Bone marrow (tissue), 2 donors: ENCODE measurements at places on chromosomes 13 and 19.

DNA sequence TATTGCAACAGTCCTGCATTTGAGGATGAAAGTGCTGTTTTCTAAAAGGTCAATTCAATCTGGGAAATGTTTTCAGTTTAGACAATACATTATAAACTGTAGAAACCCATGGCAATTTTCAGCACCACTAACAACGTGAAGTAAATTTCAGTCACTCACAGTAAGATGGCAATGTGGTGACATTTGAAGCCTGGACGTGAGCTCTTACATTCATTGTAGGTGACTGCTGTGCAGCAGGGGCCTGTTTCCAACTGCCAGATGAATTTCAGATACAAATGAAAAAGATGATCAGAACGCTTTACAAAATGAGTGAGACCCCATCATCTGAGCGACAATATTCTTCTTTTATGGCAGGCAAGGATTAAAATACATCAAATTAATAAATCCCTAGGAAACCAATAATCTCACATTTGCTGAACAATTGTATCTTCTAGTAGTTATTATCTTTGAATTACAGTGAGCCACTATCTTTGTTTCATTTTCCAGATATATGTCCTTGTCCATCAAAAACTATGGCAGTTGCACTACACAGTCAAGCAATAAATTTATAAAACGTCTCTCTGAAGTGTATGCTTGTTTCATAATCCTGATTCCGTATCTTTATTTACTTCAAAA lies 1816.8 kb downstream of the OLFM4 start:
- no peak for DNase-seq

DNA sequence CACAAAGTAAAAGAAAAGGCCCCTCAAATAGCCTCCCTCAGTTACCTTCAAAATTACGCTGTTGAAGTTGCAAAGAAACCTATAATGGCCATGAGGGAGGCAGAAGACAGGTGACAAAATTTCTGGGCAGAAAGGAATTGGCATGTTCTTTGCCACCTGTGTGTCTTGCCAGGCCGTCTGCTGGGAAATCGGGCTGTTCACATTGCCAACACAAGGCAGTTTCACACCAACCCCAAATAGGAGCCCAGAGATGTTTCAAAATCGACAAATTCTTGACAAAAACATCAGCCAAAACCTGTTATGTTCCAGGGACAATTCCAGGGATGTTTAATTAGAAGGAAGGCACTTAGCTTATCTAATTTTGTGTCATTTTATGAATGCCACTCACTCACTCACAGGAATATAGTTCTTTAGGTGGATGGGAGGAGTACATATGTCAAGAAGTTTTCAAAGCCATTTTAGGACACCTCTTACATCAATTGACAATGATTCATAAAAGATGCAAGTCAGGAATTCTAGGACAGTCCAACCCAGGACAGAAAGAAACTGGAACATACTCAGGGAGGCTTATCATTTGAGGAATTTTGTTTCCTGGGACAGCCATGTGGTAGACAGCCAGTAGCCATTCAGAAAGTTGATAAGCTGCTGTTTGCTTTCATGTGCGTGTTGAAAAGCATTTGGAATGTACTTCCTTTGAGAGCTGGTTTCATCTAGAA lies 164.5 kb downstream of the RGCC start:
- DNase-seq, result no peak

GRCh38 chr19:590396-590745 lies 690 bp downstream of the HCN2 start:
- no peak for DNase-seq

DNA sequence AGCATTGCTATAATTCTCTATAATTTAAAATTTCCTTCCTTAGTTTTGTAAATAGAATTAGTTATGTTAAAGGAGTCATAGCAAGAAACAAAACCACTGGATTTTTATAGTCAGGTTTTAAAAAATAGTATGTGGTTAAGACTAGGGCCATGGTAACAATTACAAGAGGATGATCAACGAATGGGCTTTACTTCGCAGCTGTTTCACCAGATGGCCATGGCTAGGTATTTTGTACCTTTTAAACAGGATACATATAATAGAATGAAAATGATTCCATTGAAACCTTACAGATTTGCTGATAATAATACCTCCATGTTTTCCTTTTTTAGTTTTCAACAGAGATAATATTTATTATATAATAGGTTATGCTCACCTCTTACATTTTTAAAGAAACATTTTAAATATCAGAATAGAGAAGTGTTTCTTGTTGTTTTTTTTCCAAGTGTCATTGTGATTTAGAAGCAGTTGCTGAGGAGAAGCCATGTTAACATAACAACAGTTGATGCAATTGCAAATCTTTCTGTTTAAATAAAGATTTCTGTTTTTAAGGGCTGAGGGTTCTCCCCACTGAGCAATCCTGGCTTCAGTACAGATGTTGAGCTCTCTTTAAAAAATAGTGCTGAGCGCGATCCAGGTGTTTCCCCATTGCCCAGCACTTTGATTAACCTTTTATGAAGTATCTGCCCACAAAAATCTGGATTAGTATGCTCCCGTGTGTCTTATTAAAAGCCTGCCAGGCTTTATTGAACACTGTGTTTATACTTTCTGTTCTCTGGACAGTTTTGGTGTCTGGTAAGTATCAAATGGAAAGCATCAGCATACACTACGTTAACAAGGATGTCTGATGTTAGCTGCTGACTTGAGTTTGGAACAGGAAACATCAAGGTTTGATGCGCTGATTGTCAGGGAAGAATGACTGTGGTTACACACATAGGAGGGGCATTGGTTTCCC lies 205.3 kb downstream of the HS6ST3 start:
- no peak for DNase-seq

DNA sequence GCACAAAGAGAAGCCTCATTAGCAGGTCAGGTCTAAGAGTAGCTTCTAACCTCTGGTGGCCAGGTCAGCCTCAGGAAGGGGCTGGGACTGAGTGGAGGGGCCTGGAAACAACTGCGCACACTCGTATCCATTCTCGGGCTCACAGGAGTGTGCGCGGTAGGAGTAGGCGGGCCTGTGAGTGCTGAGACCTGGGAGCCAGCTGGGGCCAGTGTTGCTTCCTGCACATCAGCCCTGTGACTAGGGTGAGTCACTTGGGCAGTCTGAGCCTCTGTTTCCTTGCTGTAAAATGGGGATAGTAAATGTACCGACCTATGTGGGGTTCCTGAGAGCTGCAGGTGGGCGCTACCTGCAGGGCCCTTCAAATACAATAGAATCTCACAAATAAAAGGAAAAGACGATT lies 26.9 kb downstream of the SIN3B start:
- DNase-seq, result no peak

DNA sequence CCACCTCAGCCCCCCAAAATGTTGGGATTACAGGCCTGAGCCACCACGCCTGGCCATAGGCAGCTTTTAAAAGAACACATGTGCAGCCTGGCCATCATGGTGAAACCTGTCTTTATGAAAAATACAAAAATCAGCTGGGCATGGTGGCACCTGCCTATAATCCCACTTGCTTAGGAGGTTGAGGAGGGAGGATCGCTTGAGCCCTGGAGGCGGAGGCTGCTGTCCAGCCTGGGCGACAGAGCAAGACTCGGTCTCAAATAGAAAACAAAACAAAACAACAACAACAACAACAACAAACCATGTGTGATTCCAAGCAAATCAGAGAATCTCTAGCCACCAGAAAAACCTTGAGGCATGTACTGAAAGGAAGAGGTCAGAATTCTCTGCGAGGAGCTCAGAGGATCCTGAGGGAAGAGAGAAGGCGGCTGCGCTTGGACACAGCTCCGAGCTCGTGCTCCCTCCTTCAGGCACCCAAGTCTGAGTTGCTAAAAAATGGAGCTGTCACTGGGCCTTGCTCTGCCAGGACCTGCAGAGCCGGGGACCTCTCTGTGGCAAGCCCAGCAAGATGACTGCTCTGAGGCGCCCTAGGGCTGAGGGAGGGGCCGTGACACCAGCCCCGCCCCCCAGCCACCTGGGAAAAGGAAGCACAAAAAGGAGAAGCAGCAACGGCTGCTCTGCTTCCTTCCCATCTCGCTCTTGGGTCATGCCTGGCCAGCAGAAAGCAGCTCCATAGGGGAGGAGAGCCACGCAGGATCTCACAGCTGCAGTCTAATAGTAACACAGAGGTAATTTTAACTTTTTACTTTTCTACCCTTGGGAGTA lies at the start of gene ARL11:
Gene ARL11, plus strand, starts transcription at position 677 of the 822 bp plus-strand sequence. CDS start 1,941 bp downstream, outside the sequence.
- DNase-seq, result peak; percentile 92

DNA sequence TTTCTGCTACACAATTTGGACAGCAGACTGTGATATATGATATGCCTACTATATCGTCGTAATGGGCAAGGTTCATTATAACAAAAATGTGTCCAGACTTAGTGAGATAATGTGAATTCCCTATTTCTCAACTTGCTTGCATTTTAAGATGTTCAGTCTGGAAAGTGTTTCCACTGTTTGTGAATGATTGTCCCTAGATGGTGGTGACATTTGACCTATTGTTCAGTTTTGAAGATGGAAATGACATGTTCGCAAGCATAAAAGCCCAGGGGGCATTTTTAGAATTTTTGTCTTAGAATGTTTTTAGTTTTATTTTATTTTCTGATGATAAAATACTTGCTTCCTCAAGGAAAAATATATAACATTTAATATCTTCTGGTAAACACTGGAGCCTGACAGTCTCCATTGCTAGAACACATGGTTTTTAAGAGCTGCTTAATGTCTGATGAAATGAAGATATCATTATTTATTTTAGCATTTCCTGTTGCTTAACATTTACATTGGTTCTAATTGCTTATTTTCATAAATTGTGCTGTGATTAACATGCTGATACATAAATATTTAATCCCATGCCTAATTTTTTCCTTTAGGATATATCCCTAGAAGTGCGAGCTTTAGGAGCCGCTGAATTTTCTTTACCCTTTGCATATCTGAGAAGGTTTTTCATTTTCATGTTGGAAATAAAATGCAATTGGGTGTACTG lies 27.1 kb downstream of the MBNL2 start:
- DNase-seq, result no peak
